IPS-NIHi11 (cell line): ENCODE measurements at places on chromosomes 12 and 14.
A peak's percentile ranks its signal among the peaks of the same experiment; 100 is the strongest.

DNA sequence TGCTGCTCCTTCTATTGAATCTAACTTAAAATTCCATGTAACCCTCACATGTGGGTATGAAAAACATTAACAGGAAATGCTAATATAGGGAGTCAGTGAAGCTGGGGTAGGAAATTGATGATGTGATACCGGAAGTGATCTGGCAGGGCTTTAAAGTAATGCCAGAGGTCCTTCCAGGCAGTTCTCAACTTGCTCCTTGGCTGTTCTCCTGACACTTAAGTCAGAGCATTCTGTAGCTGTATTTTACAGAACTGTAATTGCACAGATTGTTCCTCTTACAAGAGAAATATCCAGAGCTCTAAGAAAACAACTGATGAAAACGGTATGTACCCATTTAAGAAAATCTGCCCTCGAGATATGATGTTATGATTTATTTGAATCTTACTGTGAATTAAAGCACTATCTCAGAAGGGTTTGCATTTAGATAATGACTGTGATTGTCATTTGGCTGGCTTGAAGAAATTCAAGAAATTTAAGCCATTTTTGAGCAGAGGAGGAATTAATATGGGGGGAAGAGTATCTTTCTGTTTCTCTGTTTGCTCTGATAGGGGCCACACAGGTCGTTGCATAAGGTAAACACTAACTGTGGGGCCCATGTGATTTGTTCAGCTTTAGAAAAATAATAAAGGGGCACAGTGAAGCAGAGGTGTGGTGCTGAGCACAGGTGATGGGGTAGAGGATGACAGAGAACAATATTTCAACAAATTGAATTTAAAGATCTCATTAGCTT, 88.4 kb downstream of the BBS10 start:
- DNase-seq: no peak

DNA sequence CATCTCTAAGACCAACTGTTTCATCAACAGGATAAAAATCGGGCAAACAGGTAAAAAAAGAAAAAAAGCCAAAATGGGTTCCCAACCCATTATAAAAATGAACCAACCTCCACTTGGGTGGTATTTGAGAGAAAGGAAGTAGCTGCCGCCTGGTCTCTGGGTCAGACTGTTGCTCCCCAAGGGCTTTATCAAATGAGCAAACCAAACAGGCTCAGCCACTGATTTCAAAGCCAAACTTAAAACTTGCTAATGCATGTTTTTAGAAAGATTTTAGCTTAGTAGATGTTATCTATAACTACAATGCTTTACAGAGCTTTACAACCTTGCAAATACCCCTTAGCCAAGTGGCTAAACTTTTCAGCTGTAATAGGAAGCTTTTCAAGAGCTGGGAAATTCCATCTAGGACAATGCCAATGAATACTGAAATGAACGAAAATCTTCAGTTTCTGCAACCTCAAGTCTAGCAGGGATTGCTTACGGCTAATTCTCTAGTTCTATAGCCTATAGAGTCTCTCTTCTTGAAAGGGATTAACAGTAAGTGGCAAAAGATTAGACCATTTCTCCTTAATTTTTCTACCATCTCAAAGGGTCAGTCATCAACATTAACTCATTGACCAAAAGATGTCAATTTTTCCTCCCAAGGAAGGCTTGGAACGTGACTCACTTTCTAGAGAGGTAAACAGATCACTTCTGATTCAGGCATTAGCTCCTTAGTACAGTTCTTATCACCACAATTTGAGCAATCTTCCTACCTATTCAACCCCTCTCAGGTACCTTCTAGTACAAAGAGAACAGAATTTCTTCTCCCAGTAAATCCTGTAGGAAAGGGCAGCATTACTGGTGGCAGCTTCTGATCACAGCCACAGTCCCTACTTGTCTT, 4.2 kb downstream of the PPM1H start:
- no peak for DNase-seq

- DNase-seq: no peak
Observed at GRCh38 chr14:55705651-55706364, 125.8 kb downstream of the KTN1 start.

- peak; percentile 59 for DNase-seq
Observed at GRCh38 chr12:54352022-54352531, 12.2 kb downstream of the GPR84 start.

DNA sequence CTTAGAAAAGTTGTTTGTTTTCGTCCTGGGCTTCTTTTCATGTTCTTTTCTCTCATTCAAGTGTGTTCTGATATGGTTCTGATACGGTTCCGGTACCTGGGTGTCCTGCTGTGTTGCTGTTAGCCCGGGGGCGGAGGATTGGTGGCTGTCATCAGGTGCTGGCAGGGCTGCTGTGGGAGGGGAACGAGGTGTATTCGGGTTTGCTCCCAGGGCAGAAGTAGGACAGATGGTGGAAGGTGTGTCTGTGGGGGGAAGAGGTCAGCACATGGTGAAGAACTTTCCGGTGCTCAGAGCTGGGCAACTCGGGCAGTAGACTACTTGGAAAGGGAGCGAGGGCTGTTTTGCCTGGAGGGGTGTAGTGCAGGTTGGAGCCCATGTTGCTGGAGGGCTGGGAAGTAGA, 70.2 kb downstream of the SLC25A47 start:
- no peak for DNase-seq

- DNase-seq: no peak
Observed at GRCh38 chr12:49230805-49231194, 34.1 kb upstream of the TUBA1C start.

- no peak for DNase-seq
Observed at GRCh38 chr12:6909421-6910145, 4.8 kb upstream of the ENO2 start.

DNA sequence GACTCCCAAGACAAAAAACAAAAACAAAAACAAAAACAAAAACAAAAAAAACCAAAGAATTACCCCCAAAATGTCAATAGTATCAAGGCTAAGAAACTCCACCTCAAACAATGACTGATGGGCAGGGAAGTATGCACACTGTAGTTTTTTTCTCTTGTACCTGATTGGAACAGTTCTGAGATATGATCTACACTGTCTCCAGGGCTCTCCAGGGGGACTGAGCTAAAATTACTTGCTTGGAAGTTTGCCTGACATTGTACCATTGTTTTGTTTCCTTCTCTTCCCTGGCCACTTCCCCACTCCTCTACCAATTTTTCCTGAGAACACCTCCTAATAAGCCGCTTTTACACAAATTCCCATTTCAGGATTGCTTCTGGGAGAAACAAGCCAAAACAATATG, 22.3 kb upstream of the CATSPERB start:
- no peak for DNase-seq

DNA sequence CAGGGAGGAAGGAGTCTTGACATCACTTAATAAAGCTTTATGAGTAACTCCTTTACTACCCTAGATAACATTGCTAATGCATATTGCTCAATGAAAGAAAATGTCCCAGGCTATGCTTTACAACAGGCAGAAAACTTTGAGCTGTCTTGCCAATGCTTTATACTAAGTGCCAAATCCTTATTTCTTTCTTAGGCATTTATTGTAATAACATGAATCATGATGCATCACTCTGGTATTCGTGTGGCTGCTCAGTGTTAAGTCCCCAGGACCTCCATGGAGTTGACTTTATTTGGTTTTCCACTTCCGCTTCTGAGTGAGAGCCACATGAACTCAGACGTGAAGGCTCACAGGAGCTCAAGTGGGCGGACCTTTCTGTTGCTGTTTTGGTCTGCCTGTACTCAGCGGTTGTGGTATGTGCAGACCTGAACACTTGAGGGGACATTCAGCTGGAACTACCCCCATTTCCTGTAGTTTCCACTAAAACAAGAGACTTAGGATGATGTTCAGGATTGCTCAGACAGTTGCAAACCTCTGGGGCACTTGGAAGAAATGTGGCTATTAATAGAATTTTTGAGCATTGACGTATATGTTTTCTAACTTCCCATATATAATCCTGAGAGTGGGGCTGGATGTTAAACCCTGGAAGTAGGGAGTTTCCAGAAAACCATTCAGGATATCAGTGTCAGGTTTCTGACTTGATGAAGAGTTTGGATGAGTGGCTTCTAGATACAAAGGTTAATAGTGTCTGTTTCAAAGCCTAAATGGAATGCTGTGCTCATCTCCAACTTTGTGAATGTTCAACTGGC, 258.6 kb downstream of the MSRB3 start:
- peak; percentile 58 for DNase-seq

DNA sequence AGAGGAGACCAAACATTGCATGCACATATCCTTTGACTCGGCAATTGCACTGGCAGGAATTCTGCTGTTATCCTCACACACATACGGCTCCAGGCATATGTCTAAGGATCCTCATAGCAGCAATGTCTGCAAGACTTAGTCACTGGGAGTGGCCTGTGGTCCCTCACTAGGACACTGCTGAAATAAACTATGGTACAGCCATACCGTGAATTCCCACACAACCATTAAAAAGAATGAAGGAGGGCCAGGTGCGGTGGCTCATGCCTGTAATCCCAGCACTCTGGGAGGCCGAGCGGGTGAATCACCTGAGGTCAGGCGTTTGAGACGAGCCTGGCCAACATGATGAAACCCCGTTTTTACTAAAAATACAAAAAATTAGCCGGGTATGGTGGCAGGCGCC, 105.1 kb downstream of the ZFP36L1 start:
- DNase-seq: no peak

DNA sequence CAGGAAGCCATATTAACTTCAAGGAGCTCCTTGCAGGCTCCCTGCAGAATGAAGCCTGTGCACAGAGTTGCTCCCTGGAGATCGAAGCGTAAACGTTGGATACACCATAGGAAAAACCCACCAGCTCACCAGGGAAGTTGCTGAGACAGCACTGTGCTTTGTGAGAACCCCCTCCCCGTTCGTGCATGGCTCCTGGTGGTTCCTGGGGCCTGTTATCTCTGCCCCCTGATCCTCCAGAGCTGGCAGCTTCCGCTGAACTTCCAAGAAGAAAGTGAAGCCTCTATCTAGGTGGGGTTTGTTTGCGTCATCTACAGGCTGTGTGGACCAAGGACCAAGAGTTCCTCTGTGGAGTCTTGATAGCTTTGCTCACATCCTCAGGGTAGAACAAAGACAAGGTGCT, 2.4 kb upstream of the CCDC85C start:
- no peak for DNase-seq

GRCh38 chr12:120879718-120880300, 24.3 kb downstream of the SPPL3 start:
- DNase-seq: no peak

GRCh38 chr12:121087467-121088194, 45.0 kb upstream of the P2RX7 start:
- no peak for DNase-seq

GRCh38 chr12:68011882-68012207, 22.6 kb downstream of the IFNG-AS1 start:
- DNase-seq: no peak
